ENCODE measurements at places on chromosomes 4 and X.

DNA sequence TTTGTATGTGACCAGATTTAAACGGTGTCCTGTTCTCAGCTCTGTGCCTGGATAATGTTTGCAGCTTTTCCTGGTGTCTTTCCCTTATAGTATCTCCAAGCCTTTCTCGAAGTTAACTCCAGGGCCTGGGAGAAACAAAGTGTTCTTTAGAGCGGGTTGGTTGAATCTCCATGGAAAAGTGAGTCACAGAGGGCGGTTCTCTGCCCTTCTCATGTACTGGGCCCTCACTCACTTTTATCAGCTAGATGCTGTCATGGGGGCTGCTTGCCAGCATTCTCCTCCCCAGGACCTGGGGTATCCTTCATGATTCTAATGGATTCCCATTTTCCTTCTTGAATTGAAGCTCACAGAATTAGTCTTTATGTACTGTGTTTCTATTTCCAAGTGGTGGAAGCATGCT, 46.1 kb upstream of the MAGEC2 start:
- no peak for DNase-seq

DNA sequence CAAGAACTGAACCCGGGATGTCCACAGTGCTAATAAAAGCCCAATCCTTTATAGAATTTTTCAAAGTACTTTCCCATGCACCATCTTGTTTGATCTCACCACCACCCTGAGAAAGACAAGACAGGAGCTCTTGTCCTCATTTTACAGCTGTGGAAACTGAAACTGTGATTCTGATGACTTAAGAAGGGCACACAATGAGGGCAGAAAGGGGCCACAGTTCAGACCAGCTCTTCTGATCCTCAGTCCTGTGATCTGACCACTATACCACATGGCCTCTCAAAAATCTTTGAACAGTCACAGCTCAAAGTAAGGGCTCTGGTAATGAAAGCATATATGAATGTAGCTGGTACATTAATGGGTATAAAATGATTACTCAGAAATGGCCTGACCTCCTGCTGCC, 127.3 kb upstream of the CPEB2 start:
- no peak for DNase-seq

GRCh38 chr4:153759407-153760316, at the start of gene RNF175:
Gene RNF175 (minus strand): TSS chr4:153760024. CDS start chr4:153759862, 162 bp downstream.
- DNase-seq, result no peak

GRCh38 chr4:98466868-98467599, 191.4 kb downstream of the TSPAN5 start:
- DNase-seq, result no peak

DNA sequence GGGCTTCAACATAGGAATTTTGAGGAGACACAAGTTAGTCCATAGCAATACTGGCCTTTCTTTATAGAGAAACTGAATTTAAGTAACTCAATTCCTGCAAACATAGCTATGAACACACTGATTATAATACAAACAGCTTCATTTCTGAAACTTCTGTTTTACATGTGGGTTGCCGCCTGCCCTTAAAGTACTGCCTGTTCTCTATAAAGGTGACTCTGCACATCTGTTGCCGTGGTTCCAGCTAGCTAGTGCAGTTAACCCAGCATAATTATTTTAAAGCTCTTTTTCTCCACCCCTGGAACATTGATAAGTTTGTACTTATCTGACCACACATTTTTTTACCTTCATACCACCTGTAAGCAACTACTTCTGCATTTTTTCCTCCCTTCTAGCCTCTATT, 177.6 kb downstream of the NWD2 start:
- no peak for DNase-seq

- no peak for DNase-seq
Measured at GRCh38 chrX:95703696-95704095, 980.9 kb upstream of the DIAPH2 start.

GRCh38 chr4:176989186-176989585, 196.5 kb upstream of the VEGFC start:
- DNase-seq, result no peak

GRCh38 chr4:1793496-1793840, 375 bp downstream of the FGFR3 start:
- DNase-seq, result no peak

GRCh38 chrX:71545364-71545763, 12.5 kb downstream of the OGT start:
- DNase-seq, result no peak

- DNase-seq, result no peak
Measured at GRCh38 chr4:156190615-156191014, 236.9 kb upstream of the CTSO start.

DNA sequence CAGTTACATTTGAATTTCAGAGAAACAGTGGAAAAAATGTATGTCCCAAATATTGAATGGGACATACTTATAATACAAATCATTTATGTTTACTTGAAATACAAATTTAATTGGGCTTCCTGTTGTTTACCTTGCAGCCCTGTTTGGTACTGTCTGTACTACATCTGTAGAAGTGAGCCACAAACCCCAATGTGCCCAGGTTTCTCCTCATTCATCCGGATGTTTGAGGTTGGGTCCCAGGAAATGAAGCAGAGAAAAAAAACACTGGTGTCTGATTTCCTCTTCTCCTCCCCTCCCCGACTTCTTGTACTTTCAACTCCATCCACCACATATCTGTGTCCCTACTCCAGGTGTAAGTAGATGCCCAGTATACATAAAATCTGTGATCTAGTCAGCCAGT, 27.1 kb upstream of the SCRG1 start:
- DNase-seq, result no peak

DNA sequence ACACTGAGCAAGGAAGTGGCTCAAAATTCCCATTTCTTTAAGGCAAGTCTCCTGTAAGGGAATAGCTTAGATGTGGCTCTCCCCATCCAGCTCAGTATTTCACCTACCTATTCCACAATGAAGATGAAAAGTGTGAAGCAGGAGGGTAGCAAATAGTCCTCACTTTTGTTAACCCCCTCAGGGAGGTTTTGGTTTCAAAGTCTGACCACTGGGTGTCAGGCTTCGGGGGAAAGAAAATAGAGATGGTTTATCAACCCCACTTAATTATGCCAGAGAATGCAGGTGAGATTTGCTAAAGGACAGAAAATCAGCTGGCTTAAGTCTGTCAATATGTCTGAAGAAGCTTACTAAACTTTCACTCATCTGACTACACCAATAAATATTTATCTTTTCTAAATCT, 69.5 kb downstream of the DHX15 start:
- DNase-seq, result no peak

DNA sequence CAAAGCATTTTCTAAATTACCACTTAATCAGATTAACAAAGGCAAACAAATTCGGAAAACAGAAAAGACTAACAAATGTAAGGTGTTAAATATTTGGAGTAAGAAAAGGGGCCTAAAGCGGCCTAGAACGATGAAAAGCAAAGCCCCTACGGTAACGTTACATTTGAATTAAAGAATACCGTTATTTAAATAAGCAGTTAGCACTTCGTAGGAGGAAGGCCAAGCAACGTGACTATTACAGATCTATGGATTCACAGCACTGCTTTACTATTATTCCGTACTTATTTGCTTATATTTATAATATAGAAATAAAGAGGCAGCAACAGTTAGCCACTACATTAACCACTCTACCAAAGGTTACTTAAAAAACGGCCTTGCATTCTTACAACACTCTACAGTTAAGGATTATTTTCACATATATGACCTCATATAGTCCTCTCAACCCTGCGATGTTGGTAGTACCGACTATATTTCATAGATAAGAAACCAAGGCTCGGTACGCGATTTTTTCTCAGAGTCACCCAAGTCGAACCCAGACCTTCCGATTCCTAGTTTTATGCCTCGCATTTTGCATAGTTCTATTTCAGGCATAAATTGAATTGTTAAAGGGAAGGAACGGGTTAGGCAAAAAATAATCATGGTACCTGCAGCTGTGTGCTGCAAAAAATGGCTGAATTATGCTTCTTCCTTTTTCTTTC, 2.9 kb downstream of the KLHL15 start:
- DNase-seq, result no peak

DNA sequence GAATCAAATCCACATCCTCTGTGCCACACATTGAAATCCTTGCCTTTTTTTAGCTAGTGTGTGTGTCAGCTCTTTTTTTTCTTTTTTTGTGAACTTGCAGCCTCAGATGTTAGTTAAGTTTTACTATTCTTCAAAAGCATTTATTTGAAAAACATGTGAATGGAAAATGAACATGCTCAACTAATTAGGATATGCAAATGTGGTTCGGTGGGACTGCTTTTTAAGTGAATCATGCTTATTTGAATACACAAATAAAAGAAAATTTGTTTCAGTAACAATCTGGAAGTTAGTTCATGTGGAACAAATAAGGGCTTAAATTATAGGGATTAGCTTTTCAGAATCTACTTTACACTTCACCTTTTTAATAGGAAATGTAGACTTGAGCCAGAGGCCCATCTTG, 751.5 kb upstream of the FAM241A start:
- DNase-seq, result no peak

GRCh38 chr4:110637408-110638088, 14.7 kb upstream of the PITX2 start:
- DNase-seq, result no peak

DNA sequence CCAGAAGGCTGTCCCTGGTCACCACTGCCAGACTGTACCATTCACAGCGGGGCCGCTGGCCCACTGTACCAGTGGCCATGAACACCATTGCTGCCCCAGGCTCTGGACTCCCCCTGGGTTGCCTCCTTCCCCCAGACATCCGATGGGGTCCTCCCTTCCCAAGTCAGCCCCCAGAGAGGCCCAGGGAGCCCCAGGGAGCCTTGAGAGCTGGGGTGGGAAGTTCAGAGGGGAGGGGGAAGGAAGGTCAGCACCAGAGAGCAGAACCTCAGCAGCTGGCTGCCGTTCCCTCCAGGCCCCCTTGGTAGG, 441 bp upstream of the ARHGAP4 start:
- DNase-seq, result no peak

GRCh38 chrX:85897362-85898126, 149.8 kb downstream of the CHM start:
- no peak for DNase-seq

- no peak for DNase-seq
Measured at GRCh38 chr4:177228599-177228998, 81.1 kb upstream of the NEIL3 start.

- no peak for DNase-seq
Measured at GRCh38 chr4:113587640-113588275, 173.8 kb downstream of the CAMK2D start.

DNA sequence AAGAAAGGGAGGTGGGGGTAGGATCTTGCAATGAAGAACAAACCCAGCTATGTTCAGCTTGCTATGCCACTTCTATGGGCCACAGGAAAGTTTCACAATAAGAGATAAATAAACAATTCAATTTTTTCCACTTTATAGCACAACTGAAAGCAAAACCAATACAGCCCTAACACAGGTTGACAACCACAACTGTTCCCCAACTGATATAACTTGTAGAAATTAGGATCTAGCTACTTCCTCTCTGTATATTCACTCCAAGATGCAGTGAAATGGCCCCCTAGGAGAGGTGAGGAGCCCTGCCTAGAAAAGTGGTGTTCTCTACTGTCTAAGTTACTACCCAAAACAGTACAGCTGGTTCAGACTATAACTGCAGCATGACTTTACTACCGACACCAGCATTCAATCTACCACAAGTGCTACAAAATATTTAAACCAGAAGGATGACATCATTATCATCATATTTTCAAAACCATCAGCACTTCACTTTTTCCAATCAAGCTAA, 77.0 kb downstream of the FBXW7 start:
- no peak for DNase-seq

DNA sequence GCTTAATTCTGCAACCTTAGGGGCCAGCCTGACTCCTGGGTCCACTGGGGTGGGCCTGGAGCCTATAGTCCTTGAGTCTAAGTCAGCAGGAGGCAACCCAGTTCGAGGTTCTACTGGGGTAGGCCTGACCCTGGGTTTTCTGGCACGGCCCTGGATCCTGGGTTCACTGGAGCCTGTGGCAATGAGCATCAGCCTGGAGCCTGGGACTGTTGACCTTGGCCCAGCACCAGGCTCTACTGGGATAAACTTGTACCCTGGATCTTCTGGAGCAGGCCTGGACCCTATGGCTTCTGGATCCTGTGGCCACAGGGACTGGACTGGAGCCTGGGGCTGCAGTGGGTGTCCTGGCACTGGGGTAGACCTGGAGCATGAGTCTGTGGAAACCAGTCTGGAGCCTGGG, 874.3 kb upstream of the INTU start:
- DNase-seq, result no peak

DNA sequence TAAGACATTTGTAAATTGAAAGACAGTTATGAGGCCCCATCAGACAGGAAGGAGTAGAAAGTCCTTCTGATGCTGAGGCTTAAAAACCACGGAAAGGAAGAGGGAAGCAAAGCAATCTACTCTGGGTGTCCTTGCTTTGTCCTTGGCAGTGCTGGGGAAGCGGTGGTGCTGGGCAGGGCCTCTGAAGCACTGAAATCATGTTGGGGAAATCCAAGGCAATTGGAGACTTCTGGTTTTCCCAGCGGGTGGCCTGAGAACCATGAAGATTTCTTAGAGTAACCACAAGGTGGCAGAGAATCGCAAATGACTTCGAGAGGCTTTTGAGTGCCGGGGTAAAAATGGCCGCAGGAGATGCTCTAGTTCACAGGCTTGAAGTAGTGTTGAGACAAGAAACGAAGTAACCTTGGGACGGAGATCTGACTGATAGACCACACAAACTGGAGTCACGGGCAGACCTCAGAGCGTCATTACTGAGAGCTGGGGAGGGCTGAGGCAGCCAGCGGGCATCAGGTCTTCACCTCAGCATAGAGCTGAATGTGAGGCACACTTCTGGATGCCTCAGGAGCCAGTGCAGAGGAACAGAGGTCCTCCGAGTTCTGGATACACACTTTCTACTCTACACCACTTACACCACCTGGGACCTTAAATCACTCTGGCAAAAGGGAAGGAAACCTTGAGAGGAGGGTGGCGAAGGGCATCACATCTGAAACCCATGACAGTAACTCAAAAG, 130.7 kb upstream of the GPRIN3 start:
- peak; percentile 14 for DNase-seq

DNA sequence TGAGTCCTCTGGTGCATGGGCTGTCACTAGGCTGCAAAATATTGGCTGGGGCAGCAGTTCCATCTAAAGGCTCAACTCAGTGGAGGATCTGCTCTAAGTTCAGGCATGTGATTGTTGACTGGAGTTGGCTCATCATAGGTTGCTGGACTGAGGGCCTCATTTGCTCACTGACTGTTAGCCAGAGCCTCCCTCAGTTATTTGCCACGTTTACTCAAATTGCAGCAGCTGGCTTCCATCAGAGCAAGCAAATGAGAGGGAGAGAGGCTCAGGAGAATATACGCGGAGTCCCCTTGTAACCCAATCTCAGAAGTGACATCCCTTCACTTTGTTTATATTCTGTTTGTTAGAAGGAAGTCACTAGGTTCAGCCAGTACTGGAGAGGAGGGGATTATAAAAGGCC, 54.1 kb downstream of the BMP3 start:
- DNase-seq, result no peak

DNA sequence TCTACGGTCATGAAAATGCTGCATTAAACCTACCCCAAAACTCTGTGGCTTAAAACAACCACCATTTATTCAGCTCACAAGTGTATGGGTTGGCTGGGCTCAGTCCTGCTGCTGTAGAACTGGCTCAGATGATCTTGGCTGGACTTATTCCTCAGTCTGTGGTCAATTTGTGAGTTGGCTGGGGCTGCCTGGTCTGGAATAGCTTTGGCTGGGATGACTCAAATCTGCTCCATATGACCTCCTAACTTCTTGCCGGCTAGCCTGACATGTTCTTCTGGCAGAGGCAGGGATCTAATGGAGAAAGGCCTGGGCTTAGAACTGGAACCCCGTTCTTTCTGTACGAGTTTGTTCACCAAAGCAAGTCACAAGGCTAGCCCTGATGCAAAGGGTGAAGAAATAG, 71.7 kb downstream of the CFAP299 start:
- no peak for DNase-seq

- DNase-seq, result no peak
Measured at GRCh38 chr4:5750052-5750945, 39.3 kb downstream of the EVC start.

- no peak for DNase-seq
Measured at GRCh38 chr4:81030981-81031791, 678 bp downstream of the BMP3 start.

Data from activated T-helper 1 cell treated with anti-CD3 and anti-CD28 coated beads, Interleukin-2, amount 50 U/mL, for 16 hours (primary cell).